RWPE2 (cell line): ENCODE measurements at places on chromosomes 13 and 19.

- no peak for DNase-seq
Observed at GRCh38 chr13:49366841-49367240, 77.0 kb downstream of the CAB39L start.

GRCh38 chr13:32024750-32025149, 6.8 kb upstream of the FRY start:
- DNase-seq, result no peak

DNA sequence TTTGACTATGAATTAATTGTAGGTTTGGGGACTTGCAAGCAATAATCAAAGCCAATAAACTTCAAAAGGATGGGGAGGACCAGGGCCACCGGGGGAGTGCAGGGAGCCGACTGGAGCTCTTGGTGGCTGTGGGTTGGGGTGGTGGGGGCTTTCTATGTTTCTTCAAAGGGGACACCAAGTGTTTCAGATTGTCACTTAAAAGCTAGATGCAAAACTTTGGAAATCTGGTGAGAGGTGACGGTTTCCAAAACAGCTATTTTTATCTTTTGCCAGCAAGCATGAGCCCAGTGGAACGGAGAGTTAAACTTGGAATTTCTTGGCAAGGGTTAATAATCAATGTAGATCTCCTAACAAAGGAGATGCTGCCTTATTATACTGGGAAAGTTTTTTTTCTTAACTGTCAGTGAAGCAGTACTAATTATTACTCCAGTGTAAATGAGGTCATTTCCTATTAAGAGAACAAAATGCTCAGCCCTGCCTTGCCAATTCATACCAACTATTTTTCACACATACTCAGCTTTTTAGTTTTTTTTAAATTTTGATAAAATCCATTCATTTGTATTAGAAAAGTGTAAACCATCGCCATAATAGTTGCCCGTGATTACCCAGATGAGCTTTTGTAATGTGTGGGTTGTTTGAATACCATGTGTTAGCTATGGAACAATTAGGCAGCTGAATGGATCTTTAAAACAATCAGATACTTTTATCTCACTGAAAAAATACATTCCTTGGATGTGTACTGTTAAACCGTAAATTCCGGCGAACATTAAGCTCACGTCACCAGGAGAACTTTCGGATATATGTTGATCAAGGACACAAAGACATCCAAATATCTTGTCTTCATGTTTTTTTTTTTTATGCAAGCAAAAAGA, 95.9 kb upstream of the ZNF536 start:
- DNase-seq, result no peak

DNA sequence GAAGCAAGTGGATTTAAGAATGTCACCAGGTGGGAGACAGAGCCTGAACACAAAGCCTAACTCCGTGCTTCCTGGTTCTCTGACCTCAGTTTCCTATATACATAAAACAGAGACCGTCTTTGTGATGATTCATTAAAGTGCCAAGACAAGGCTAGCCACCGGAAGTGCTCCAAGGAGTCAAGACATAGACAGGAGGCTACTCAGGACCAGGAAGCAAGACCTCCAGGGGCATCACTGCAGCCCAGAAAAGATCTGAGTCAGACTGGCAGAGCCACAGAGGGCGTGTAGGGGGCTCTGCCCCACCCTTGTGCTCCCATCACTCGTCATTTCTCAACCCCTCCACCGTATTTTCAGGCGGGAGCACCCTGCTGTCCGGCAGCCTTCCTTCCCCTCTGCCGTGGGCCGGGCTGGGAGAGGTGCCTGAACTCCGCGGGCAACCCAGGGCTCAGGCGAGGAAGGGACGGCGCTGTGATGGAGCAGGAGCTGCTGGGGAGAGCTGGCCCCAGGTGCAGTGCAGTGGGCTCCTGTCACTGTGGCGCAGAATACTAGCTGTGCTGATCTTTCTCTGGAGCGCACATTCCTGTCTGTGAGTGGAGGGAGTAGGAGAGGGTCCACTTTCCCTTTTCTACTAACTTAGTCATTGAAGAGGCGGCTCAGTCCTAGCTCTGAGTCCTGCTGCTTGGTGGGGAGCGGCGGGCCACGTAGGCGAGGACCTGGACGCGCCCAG, 134.7 kb upstream of the GPR12 start:
- DNase-seq, result no peak

- no peak for DNase-seq
Observed at GRCh38 chr13:62129000-62129551, 713.4 kb upstream of the PCDH20 start.

DNA sequence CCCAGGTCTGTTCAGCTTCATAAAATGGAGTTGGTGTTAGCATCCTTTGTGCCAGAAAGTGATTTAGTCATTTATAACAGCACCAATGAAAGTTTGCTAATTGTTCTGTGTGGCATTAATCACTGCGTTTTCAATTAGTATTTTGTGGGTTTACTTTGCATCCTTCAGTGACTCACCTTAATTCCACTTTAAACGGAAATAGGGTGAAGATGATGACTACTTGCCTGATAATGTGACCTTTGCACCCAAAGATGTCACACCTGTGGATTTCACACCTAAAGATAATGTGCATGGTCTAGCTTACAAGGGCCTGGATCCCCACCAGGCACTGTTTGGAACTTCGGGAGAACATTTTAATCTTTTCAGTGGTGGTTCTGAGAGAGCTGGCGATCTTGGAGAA, 15.0 kb downstream of the GPATCH1 start:
- no peak for DNase-seq

- no peak for DNase-seq
Observed at GRCh38 chr13:106340249-106340648, 195.2 kb downstream of the EFNB2 start.

DNA sequence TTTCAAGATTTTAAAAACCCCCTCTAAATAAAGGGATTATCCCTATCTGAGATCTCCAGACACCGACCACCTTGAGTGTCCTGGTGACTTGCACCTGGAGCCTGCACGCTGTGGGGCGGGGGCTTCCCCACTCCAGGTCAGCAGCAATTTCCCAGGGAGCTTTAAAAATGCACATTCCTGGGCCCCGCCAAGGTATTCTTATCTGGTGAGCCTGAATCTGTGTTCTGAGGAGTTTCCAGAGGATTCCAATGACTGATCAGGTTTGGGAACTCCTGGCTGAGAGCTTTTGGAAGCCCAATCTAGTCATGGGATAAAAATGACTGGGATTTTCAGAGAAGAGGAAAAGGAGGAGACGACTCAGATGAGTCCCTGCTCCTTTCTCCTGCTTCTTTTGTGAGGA, 66.1 kb downstream of the FGF9 start:
- DNase-seq, result no peak

DNA sequence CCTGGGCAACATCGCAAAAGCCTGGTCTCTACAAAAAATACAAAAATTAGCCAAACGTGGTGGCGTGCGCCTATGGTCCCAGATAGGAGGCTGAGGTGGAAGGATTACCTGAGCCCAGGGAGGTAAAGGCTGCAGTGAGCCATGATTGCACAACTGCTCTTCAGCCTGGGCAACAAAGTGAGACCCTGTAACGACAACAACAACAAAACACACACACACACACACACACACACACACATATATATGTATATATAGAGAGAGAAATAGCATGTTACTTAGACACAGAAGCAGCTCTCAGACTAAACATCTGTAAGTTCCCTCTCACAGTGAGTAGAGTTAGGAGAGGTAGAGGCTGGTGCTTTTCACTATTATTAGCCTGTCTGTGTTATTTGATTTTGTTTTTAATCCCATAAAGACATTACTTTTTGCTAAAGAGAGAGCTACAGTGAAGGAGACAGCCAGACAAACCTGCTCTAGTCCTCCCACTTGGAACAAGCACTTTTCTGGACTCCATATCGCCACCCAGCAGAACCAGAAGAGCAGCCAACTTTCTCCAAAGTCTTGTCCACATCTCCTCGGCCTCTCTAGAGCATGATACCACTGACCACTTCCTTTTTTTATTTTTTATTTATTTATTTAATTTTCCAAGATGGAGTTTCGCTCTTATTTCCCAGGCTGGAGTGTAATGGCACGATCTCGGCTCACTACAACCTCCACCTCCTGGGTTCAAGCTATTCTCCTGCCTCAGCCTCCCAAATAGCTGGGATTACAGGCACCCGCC, 2.8 kb upstream of the LIN7B start:
- DNase-seq, result no peak

- no peak for DNase-seq
Observed at GRCh38 chr13:38647312-38647711, 39.6 kb upstream of the FREM2 start.

GRCh38 chr13:113548171-113548641, 36.3 kb upstream of the TFDP1 start:
- DNase-seq, result peak; percentile 56

DNA sequence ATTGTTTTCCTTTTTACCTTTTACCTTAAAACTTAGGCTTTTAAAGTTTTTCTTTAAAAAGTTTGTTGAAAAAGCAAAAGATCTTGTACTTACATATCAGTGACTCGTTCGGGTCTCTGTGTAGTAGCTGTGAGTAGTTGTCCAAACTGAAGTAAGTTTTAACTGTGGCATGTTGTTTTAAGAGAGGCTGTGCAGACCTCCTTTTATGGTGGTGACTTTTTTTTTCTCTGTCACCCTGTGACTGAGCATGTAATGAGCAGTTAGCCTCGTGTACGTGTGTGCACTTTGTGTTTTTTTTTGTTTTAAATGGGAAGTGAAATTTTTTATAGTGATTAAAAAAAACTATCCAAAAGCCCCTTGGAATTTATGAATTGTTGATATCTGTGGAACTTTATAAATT, at the start of gene GPR183:
Gene GPR183 (minus strand): TSS at position 153 of the 400 bp plus-strand sequence. CDS start 11,254 bp downstream, outside the sequence.
- DNase-seq, result no peak

DNA sequence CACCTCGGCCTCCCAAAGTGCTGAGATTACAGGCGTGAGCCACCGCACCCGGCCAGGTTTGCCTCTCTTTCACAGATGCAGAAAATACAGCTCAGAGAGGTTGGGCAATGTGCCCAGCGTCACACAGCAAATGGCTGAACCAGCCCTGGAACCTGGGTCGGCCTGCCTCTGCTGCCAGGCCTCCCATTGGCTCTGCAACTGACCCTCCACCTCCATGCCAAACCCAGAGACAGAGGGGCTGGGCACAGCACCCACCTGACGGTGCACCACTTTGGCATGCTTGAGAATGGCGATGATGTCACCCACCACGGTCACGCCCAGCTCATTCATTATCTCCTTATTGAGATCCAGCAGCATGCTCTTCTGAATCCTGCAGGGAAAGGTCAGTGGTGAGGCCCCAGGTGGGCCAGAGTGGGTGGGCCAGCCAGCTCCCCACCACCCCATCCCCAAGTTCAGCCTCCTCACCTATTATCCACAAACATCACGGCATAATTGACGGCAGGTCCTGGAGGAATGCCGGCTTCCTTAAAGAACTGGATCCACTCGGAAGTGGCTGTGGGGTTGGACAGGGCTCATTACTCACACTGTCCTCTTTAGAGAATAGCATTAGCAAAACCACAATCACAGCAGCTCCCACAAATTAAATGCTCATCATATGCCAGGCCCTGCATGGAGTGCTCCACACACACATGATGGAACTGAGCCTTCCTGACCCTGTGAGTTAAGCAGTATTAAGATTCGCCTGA, 12.2 kb downstream of the C19orf47 start:
- DNase-seq, result no peak

DNA sequence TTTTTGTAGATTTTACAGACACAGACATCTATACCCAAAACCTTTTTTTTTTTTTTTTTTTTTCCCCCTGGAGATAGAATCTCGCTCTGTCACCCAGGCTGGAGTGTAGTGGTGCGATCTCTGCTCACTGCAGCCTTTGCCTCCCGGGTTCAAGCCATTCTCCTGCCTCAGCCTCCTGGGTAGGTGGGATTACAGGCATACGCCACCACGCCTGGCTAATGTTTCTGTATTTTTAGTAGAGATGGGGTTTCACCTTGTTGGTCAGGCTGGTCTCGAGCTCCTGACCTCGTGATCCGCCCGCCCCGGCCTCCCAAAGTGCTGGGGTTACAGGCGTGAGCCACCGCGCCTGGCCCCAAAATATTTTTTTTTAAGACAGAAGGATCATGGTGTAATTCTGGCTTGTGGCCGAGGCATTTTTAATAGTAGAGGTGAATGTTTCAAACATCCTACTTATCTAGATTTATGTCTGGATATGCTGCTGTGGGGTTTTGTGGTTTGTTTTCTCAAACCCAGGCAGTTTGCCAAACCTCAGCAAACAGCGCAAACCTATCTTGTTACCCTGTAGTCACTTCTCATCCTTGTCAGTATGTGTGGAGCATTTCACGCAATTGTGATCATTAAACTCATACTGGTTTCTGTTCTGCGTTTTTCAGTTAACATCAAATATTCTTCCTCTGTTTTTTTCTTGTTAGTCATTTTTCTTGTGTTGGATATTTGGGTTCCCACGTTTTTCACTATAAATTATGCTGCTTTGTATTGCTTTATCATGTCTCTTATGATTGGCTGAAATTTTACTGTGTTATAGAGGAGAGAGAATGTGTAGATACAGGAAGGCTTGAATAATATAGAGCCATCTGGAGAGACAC, 36.2 kb upstream of the GARRE1 start:
- no peak for DNase-seq

DNA sequence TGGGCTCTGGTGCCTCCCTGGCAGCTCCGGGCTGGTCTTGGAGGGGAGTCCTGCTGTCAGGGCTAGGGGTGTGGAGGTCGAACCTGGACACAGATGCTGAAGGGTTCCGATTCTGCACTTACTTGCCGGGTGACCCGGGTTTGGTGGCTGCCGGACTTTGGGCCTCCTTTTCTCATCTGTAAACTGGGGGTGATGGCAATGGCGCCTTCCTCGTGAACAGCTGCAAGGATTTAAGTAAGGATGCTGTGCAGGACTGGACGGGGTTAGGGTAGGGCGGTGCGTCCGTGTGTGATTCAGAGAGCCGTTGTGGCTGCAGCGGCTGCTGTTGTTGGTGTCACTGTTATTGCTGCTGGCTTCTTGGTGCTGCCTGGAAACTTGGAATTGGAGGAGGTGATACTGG, 2.4 kb downstream of the HPN start:
- no peak for DNase-seq

- DNase-seq, result no peak
Observed at GRCh38 chr13:49481788-49482187, 14.0 kb upstream of the PHF11 start.

GRCh38 chr13:62512194-62513141, 1096.8 kb upstream of the PCDH20 start:
- DNase-seq, result no peak

DNA sequence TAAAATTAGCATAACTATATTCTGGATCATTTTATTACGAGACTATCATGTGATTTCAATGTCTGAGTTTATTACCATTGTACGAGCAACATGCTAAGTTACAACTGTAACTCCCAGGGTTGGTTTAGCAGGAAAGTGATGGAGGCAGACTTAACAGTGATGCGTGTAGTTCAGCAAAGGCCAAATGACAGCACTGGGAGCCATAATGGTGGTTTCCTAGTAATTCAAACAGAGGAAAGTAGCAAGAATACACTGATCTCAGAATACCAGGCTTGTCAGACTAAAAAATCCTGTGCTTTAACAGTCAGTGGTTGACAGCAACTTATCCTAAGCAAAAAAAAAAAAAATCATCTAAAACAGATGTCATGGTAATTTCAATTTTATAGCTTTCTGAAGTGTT, 229.6 kb downstream of the KLF12 start:
- no peak for DNase-seq

- DNase-seq, result no peak
Observed at GRCh38 chr13:73697166-73697565, 437.0 kb downstream of the KLF12 start.

GRCh38 chr19:35155981-35156672, 1.6 kb downstream of the FXYD5 start:
- no peak for DNase-seq

GRCh38 chr13:80374444-80374843, 33.5 kb upstream of the SPRY2 start:
- no peak for DNase-seq
